ENCODE measurements at places on chromosomes 3 and 15. TPM values are rescaled to one million over a fixed set of nuclear protein-coding genes. Genes with fewer than 3 reads are reported as not detected.

DNA sequence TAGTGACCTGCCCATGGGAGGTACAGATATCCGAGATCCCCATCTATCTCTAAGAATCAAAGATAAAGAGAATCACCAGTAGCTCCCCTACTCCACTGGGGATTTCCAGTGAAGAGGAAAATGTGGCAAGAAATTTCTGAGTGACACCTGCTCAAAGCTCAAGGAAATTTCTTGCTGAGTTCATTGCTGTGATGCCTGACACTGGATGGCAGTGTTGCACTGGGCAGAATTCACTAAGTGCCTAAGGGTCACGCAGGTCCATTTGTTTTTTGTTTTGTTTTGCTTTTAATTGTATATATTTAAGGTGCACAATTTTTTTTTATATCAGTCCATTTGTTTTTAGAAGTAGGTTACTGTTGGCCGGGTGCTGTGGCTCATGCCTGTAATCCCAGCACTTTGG is 109.5 kb upstream of the KCNAB1 start:
- no peaks in the 10 kb centered on the region for H3K4me1 ChIP-seq
- no peak for DNase-seq
- peaks cover 5% of the 10 kb centered on the region for H3K27me3 ChIP-seq
- H3K4me3 ChIP-seq: no peak overlapping the region
- H3K27ac ChIP-seq: no peak overlapping the region

GRCh38 chr3:53939813-53940212 is 48.2 kb upstream of the SELENOK start:
- DNase-seq: no peak
- H3K4me3 ChIP-seq: no peak overlapping the region
- H3K27ac ChIP-seq: no peak overlapping the region

GRCh38 chr3:126901631-126902030 is 81.3 kb upstream of the PLXNA1 start:
- H3K4me1 ChIP-seq: no peaks in the 10 kb centered on the region
- no peak overlapping the region for H3K27ac ChIP-seq
- no peak for DNase-seq

GRCh38 chr15:53830707-53831386 is 71.4 kb upstream of the WDR72 start:
- peaks cover 21% of the 10 kb centered on the region for H3K4me1 ChIP-seq
- H3K36me3 ChIP-seq: no peaks in the 10 kb centered on the region
- no peaks in the 10 kb centered on the region for H3K27me3 ChIP-seq

The SH3BP5 gene
- 31.2 TPM for total RNA-seq

GRCh38 chr3:165669504-165669903 is 167.7 kb downstream of the BCHE start:
- no peak overlapping the region for H3K4me3 ChIP-seq
- no peak for DNase-seq
- no peak overlapping the region for H3K27ac ChIP-seq
- no peaks in the 10 kb centered on the region for H3K36me3 ChIP-seq
- H3K27me3 ChIP-seq: no peaks in the 10 kb centered on the region

GRCh38 chr3:31575448-31575847 is 42.7 kb downstream of the STT3B start:
- no peak overlapping the region for H3K27ac ChIP-seq
- peaks cover 14% of the 10 kb centered on the region for H3K4me1 ChIP-seq
- no peaks in the 10 kb centered on the region for H3K27me3 ChIP-seq
- no peak for DNase-seq

All from type B pancreatic cell (in vitro differentiated cells).